ENCODE measurements at places on chromosomes 5 and 9. TPM values are rescaled to one million over a fixed set of nuclear protein-coding genes. Genes with fewer than 3 reads are reported as not detected.

- H3K36me3 ChIP-seq, result peaks cover 8% of the 10 kb centered on the region
- H3K27ac ChIP-seq, result no peak overlapping the region
- no peaks in the 10 kb centered on the region for H3K4me1 ChIP-seq
- H3K4me3 ChIP-seq, result no peak overlapping the region
Measured at GRCh38 chr9:96363175-96363967, 20.1 kb downstream of the SLC35D2 start.

AJM1 gene
- 5.0 TPM for total RNA-seq

NDUFA8 gene
- 42.7 TPM for total RNA-seq

GRCh38 chr5:59301727-59302126, 591.8 kb downstream of the PDE4D start:
- H3K4me1 ChIP-seq, result no peaks in the 10 kb centered on the region
- no peak overlapping the region for H3K4me3 ChIP-seq
- no peak for DNase-seq
- no peaks in the 10 kb centered on the region for H3K36me3 ChIP-seq

- no peaks in the 10 kb centered on the region for H3K36me3 ChIP-seq
- no peak overlapping the region for H3K27ac ChIP-seq
- no peak for DNase-seq
Measured at GRCh38 chr9:23723672-23724071, 102.4 kb downstream of the ELAVL2 start.

GRCh38 chr5:150763023-150763769, 4.4 kb upstream of the DCTN4 start:
- DNase-seq, result no peak
- no peaks in the 10 kb centered on the region for H3K27me3 ChIP-seq
- H3K4me1 ChIP-seq, result peaks cover 7% of the 10 kb centered on the region
- H3K27ac ChIP-seq, result no peak overlapping the region
- H3K36me3 ChIP-seq, result no peaks in the 10 kb centered on the region

DNA sequence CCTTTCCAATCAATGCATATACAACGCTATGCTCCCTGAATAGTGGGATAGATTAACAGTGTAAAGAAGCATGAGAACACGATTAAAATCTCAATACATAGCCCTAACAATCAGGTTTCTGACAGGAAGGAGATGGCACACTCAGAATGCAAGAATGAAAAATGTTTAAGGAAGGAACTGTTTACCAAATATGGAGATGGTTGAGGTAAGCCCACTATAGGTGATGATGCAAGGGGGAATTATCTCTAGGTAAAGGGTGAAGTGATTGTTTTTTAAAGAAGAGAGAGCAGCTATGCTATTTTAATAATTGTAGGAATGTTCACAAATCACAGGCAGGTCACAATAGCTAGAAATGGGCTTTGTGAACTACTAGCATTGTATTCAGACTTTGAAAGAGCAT, 302.4 kb downstream of the CHSY3 start:
- H3K4me3 ChIP-seq, result no peak overlapping the region
- H3K4me1 ChIP-seq, result no peaks in the 10 kb centered on the region
- H3K27ac ChIP-seq, result no peak overlapping the region
- no peaks in the 10 kb centered on the region for H3K36me3 ChIP-seq

DNA sequence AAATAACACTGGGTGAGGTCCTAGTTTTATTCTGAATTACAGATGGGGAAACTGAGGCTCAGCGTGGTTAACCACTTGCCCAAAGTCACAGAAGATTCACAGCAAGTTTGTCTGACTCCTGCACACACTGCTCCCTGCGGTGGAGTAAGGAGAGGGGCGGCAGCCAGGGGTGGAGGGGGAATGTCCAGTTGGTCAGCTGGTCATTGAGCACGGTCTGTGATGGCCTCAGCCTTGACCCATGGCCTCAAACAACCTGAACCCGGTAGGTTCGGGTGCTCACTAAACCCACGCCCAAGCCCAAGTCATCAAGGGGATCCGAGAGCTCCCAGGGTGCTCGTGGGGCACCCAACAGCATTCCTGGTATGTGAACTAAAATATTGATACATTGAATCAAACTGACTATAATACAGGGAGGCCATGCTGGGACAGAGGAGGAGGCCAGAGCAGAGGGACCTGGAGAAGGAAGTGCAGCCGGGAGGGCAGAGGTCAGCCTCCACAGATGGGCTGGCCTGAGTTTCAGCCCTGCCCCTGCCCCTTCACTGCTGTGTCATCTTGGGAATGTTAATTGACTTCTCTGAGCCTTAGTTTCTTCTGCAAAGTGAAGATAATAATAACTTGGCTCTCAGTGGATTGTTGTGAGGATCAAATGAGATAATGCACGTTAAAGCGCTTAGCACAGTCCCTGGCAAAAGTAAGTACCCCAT, 3.6 kb upstream of the IL17B start:
- H3K4me3 ChIP-seq, result no peak overlapping the region
- no peaks in the 10 kb centered on the region for H3K4me1 ChIP-seq
- H3K27ac ChIP-seq, result no peak overlapping the region
- no peak for DNase-seq
- no peaks in the 10 kb centered on the region for H3K27me3 ChIP-seq

DNA sequence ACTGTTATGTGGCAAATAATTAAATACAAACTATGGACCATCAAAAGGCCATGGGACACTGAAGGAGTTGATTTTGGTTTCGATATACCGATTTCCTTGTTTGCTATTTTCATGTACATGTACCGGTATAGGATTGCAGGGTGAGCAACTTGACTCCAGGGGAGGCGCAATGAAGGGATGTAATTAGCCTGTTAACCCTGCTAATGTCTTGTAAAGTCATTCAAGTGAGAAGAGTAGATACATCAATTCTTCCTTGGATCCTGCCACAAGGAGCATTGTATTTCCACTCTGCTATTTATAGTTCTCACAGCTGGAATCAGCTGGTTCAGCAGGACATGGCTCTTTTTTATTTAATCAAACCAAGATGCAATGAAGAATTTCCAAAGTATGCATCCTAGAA, 102.0 kb downstream of the STK32A start:
- no peaks in the 10 kb centered on the region for H3K27me3 ChIP-seq
- no peak for DNase-seq
- H3K36me3 ChIP-seq, result no peaks in the 10 kb centered on the region
- H3K4me3 ChIP-seq, result no peak overlapping the region
- no peak overlapping the region for H3K27ac ChIP-seq

MLANA gene
- total RNA-seq, result not detected

OR1J2 gene
- total RNA-seq, result not detected

- H3K4me1 ChIP-seq, result peaks cover 22% of the 10 kb centered on the region
- DNase-seq, result no peak
- no peak overlapping the region for H3K4me3 ChIP-seq
- no peaks in the 10 kb centered on the region for H3K36me3 ChIP-seq
Measured at GRCh38 chr9:137462396-137462985, 3.4 kb upstream of the NSMF start.

DNA sequence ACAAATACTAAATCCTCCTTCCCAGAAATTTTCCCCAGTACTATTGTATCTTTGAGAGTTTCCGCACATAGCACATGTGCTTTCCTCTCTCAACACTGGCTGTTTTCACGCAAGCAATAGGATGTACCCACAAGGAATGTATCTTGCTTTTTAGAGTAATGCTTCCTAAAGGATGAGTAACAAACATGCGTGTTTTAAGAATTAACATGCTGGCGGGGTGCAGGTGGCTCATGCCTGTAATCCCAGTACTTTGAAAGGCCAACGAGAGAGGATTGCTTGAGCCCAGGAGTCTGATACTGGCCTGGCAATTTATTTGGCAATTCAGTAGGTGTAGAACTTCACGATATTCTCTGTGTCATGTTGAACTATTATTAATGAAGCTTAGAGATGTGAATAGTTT, 4.6 kb downstream of the RUFY1 start:
- H3K36me3 ChIP-seq, result peaks cover 17% of the 10 kb centered on the region
- no peaks in the 10 kb centered on the region for H3K27me3 ChIP-seq
- no peak overlapping the region for H3K27ac ChIP-seq
- peaks cover 23% of the 10 kb centered on the region for H3K4me1 ChIP-seq
- H3K4me3 ChIP-seq, result no peak overlapping the region

GRCh38 chr5:92836855-92837755, 743.9 kb downstream of the NR2F1-AS1 start:
- no peaks in the 10 kb centered on the region for H3K36me3 ChIP-seq
- H3K4me3 ChIP-seq, result no peak overlapping the region
- no peak for DNase-seq
- H3K27ac ChIP-seq, result no peak overlapping the region
- no peaks in the 10 kb centered on the region for H3K27me3 ChIP-seq
- H3K4me1 ChIP-seq, result no peaks in the 10 kb centered on the region

- peaks cover 9% of the 10 kb centered on the region for H3K4me1 ChIP-seq
- H3K36me3 ChIP-seq, result no peaks in the 10 kb centered on the region
- H3K4me3 ChIP-seq, result no peak overlapping the region
- DNase-seq, result no peak
- no peak overlapping the region for H3K27ac ChIP-seq
Measured at GRCh38 chr5:72822944-72823343, 6.5 kb downstream of the TNPO1 start.

GRCh38 chr9:7601739-7602138, 197.8 kb downstream of the DMAC1 start:
- H3K27ac ChIP-seq, result no peak overlapping the region
- no peak overlapping the region for H3K4me3 ChIP-seq
- no peaks in the 10 kb centered on the region for H3K27me3 ChIP-seq
- no peaks in the 10 kb centered on the region for H3K4me1 ChIP-seq
- no peaks in the 10 kb centered on the region for H3K36me3 ChIP-seq
- DNase-seq, result no peak

PCDHA9 gene
- not detected for total RNA-seq

DNA sequence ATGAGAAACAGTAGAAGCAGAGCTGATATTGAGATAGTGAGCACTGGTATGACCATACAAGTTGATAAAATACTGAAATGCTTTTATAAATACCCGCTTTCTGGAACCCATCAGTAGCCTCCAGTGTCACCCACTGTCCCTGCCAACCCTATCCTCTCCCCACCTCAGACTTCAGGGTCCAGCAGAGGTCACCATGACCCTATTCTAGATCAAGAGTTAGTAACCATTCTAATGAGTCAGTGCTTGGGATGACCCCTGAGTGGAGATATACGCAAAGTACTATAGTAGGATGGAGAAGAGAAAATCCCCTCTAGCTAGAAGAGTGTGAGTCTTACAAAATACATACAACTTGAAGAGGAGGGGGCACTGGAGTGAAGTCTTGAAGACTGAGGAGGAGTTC, 297.9 kb upstream of the BRINP1 start:
- no peaks in the 10 kb centered on the region for H3K36me3 ChIP-seq
- no peak overlapping the region for H3K4me3 ChIP-seq
- DNase-seq, result no peak
- H3K27me3 ChIP-seq, result no peaks in the 10 kb centered on the region
- no peaks in the 10 kb centered on the region for H3K4me1 ChIP-seq
- no peak overlapping the region for H3K27ac ChIP-seq

DNA sequence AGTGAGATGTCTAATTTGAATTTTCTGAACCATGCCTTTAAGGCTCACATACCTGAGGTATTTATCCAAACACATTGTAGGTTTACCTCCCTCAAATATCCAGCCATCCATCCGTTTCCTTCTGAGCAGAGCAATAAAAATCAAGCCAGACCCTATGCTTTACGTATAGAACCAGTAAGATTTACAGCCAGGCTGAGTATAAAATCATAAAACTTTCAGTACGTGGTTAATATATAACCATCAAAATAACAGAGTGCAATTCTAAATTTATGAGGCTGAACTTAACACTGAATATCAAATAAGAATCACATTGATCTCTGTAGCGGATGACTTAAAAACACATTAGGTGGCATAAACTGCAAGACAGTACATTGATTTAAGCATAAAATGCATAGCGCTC, 877.9 kb upstream of the WWC1 start:
- no peak overlapping the region for H3K4me3 ChIP-seq
- H3K27ac ChIP-seq, result no peak overlapping the region
- no peaks in the 10 kb centered on the region for H3K4me1 ChIP-seq
- no peak for DNase-seq
- H3K36me3 ChIP-seq, result no peaks in the 10 kb centered on the region
- no peaks in the 10 kb centered on the region for H3K27me3 ChIP-seq

DNA sequence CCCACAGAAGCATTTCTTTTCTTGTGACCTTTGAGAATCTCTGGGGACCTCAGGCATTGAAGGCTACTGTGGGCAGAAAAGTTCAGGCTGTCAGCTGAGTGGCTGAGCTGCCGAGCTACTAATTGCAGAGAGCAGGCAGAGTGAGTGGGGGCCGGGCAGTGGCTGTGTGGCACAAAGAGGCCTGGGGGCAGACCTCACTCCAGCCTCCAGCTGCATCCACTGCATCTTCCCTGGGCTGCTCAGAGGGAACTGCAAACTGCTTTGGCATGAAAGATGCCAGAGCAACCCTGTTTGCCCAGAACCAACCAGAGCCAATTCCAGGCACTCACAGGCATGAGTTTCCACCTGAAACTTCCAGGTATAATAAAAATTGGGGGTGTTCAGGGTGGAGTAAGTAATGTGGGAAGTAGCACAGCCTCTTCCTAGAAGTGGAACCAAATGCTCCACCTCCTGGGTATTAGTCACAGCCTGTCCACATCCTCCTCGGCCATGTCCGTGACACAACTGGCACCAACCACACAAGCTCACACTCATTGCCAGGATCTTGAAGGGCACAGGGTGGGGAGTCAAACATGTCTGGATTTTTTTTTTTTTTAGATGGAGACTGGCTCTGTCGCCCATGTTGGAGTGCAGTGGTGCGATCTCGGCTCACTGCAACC, 548.9 kb downstream of the BNC2 start:
- H3K4me1 ChIP-seq, result no peaks in the 10 kb centered on the region
- no peak overlapping the region for H3K4me3 ChIP-seq
- no peaks in the 10 kb centered on the region for H3K27me3 ChIP-seq

Measured in Karpas-422 (cell line).